CD8-positive, alpha-beta memory T cell (primary cell): ENCODE measurements at places on chromosomes 1 and 21. TPM values are rescaled to one million over a fixed set of nuclear protein-coding genes. Genes with fewer than 3 reads are reported as not detected.

LMOD1 gene
- not detected for polyA plus RNA-seq

PLEKHN1 gene
- polyA plus RNA-seq, result 0.49 TPM

LIN28A gene
- not detected for polyA plus RNA-seq

SLC16A4 gene
- 0.49 TPM for polyA plus RNA-seq

AKT3 gene
- 4.3 TPM for polyA plus RNA-seq

NBPF6 gene
- polyA plus RNA-seq, result not detected

PLA2G2D gene
- polyA plus RNA-seq, result not detected

DHCR24 gene
- polyA plus RNA-seq, result 2.6 TPM

CELSR2 gene
- 0.77 TPM for polyA plus RNA-seq

CSMD2 gene
- not detected for polyA plus RNA-seq

MYBPH gene
- not detected for polyA plus RNA-seq

MMEL1 gene
- polyA plus RNA-seq, result 6.8 TPM

KPRP gene
- polyA plus RNA-seq, result not detected

FCER1G gene
- polyA plus RNA-seq, result 19.0 TPM

MROH7 gene
- not detected for polyA plus RNA-seq

HFM1 gene
- polyA plus RNA-seq, result not detected

PRAMEF33 gene
- not detected for polyA plus RNA-seq

CYP4X1 gene
- polyA plus RNA-seq, result not detected

ACTN2 gene
- polyA plus RNA-seq, result not detected

AKNAD1 gene
- polyA plus RNA-seq, result not detected

HMCN1 gene
- polyA plus RNA-seq, result not detected

FAM151A gene
- polyA plus RNA-seq, result not detected

KIRREL1 gene
- not detected for polyA plus RNA-seq

PLOD1 gene
- polyA plus RNA-seq, result 9.4 TPM
